Esophagus muscularis mucosa (tissue), 4 donors: ENCODE measurements at places on chromosomes 11 and 22. TPM values are rescaled to one million over a fixed set of nuclear protein-coding genes. Genes with fewer than 3 reads are reported as not detected.

MARK2 gene
- total RNA-seq: 21.5 TPM

DNA sequence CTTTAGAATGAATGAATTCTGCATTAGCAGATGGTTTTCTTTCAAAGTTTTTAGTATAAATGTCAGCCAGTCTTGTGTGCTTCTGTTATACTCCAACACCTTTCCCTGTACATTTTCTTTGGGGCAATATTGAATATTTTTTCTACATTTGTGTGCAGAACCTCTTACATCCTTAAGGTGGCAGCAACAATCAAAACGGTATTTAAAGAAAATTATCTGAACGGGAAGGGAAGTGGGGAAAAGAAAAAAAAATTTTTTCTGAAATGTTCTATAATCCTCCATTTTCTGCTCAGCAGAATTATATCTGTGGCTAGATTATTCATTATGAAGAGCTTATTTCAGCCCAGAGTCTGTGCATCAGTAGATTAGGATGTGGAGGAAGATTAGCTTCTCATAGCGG is 347.3 kb upstream of the RAG2 start:
- H3K27ac ChIP-seq: no peak overlapping the region
- H3K27me3 ChIP-seq: no peaks in the 10 kb centered on the region
- no peaks in the 10 kb centered on the region for H3K36me3 ChIP-seq

- no peak overlapping the region for H3K4me3 ChIP-seq
- H3K4me1 ChIP-seq: peaks cover 58% of the 10 kb centered on the region
- H3K27ac ChIP-seq: no peak overlapping the region
- no peaks in the 10 kb centered on the region for H3K27me3 ChIP-seq
These were observed 14.0 kb downstream of the KCNQ1OT1 start for GRCh38 chr11:2685566-2686359.

DNA sequence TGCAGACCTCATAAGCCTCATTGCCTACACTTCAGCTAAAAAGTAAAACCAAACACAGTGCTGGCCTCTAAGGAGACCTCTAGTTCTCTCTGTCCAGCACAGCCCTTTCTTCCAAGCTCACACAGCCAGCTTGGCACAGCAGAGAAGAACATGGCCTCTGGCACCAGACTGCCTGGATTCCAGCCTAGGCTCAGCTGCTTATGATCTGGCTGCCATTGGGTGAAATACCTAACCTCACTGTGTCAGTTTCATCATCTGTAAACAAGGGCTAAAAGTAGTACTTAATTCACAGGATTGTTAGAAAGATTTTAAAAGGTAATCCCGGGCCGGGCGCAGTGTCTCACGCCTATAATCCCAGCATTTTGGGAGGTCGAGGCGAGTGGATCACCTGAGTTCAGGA is 9.9 kb upstream of the ACER3 start:
- DNase-seq: no peak
- H3K36me3 ChIP-seq: no peaks in the 10 kb centered on the region
- no peak overlapping the region for H3K4me3 ChIP-seq

- no peak overlapping the region for H3K4me3 ChIP-seq
- H3K36me3 ChIP-seq: peaks cover 2% of the 10 kb centered on the region
- no peak for DNase-seq
These were observed 61.4 kb upstream of the CHRM4 start for GRCh38 chr11:46452918-46453517.

ANKRD42 gene
- total RNA-seq: 12.9 TPM

- peaks cover 70% of the 10 kb centered on the region for H3K36me3 ChIP-seq
- no peak overlapping the region for H3K27ac ChIP-seq
- H3K4me1 ChIP-seq: peaks cover 13% of the 10 kb centered on the region
- no peak overlapping the region for H3K4me3 ChIP-seq
- no peak for DNase-seq
These were observed 138.4 kb downstream of the CRYBB2 start for GRCh38 chr22:25357606-25358420.
